Colonic mucosa (tissue), 4 donors: ENCODE measurements at places on chromosomes 12 and 14. TPM values are rescaled to one million over a fixed set of nuclear protein-coding genes. Genes with fewer than 3 reads are reported as not detected.

- no peak for DNase-seq
These were observed 1221.0 kb downstream of the AACS start for GRCh38 chr12:126286203-126286602.

- no peak for DNase-seq
These were observed 253.2 kb downstream of the CACNA1C start for GRCh38 chr12:2306012-2306411.

DNA sequence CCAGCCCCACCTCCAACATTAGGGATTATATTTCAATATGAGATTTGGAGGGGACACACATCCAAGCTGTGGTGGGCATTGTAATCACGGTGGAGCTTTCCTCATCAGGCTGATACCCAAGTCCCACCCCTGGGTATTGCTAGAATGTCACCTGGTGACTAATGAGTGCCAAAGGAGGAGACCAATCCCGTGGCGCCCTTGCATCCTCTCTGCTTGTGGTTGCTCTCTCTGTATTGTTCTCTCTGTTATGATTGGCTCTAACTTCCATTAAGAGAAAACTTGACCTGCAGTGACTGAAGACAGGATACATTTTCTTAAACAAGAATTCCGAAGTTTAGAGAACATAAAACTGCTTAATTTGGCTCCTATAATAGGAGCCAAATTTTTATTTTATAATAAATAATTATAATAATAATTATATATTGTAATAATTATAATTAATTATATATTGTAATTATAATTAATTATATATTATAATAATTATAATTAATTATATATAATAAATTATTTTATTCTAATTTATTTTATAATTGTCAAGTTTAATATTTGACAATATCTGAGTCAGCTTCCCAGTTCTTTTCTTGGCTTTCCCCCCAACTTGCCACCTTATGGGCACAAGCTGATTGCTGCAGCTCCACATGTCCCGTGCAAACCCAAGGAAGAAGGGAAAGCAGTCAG, 420.1 kb downstream of the DIO2 start:
- no peak for DNase-seq

DNA sequence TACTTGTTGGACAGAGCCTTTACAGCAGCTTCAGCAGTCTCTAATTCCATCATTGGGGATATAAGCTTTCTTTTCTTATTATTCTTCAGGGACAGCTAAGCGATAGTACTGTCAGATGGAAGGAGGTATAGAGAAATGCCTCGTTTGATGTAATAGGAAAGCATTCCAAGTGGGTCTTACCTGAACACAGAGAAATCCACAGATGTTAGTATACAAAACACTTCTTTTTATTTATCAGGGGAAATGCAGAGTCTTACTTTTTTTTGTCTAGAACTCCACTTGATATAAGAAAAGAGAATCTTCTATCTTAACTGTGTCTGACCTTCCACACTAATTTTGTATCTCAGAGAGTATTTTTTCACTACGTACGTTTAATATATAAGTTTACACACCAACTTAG, 1.9 kb downstream of the SYT1 start:
- no peak for DNase-seq

DNA sequence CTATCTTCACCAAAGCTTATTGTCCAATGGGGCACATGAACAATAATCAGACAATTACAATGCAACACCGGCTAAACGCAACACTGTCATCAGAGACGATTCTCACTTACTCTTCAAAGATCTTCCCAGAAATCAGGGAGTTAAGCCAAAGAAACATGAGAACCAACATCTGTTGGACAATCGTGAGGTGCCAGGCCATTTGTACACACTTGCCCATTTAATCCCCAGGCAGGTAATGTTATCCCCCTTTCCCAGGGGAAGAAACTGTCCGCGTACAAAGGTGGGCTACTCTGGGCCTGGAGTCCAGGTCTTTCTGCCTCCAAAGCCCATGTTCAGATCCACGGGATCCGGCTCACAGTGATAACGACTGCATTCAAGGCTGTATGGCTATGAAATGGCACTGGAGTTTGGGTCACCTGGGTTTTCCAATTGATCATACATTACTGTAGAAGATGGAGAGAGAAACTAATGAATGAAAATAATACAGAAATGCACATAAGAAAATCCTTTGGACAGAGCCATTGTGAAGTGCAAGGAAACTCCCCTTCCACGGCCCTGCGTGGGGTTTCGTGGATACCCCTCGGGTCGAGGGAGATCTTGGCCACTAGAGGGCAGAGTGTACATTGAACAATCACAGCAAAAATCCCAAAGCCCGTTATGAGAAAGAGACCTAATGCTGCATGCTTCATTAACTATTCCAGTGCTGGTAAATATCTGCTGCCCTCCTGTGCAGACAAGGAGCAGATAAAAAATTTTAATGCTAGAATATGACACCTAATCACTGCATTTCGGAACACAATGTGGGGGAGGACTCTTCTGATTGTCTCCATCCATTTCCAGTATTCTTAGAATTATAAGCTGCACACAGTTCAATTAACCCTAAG, 111.4 kb downstream of the EGLN3 start:
- DNase-seq = peak; percentile 65

Gene ANO2
- total RNA-seq = 2.2 TPM

DNA sequence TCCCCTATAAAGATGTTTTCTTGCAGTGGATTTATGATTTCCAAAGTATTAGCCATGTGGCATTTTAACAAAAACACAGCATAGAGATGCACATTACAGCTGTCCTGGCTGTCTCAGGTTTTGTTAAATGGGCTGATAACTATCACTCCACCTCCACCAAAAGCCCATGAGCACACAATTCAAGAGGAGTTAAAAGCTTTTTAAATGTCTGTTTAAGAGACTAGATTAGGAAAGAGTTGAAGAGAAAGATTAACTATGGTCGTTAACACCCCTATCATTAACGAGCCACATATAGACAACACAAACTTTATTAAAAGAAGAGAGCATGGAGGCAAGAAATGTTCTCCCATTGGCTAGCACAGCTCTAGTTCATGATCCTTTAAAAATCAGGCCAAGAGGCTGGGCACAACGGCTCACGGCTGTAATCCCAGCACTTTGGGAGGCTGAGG, 14.5 kb downstream of the CBX5 start:
- no peak for DNase-seq

GRCh38 chr12:26092346-26093105, 32.3 kb downstream of the BHLHE41 start:
- no peak for DNase-seq

DNA sequence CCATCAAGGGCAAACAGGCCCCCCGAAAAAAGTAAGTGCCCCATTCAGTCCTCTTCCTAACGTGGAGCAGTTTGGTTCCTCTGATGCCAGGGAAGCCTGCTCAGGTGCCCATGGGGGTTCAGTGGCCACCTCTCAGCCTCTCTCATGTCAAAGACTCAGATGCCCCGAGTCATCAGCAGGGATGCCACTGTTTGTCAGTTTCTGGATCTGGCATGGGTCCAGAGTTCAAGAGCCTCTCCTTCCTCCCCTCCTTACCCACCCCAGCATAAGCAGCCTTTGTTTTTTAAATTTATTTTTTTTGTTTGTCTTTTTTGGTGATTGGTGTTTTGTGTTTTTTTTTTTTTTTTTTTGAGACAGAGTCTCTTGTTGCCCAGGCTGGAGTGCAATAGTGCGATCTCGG, 11.3 kb downstream of the KMT5A start:
- DNase-seq = no peak

Gene SLC38A4
- total RNA-seq = 2.8 TPM
